Stimulated activated CD4-positive, alpha-beta T cell treated with anti-CD3 and anti-CD28 coated beads, Interleukin-15, amount 100 ng/mL, for 24 hours (primary cell): ENCODE measurements at places on chromosomes 1 and 21.

- no peak for DNase-seq
Measured at GRCh38 chr1:25794325-25794724, 5.7 kb upstream of the SELENON start.

DNA sequence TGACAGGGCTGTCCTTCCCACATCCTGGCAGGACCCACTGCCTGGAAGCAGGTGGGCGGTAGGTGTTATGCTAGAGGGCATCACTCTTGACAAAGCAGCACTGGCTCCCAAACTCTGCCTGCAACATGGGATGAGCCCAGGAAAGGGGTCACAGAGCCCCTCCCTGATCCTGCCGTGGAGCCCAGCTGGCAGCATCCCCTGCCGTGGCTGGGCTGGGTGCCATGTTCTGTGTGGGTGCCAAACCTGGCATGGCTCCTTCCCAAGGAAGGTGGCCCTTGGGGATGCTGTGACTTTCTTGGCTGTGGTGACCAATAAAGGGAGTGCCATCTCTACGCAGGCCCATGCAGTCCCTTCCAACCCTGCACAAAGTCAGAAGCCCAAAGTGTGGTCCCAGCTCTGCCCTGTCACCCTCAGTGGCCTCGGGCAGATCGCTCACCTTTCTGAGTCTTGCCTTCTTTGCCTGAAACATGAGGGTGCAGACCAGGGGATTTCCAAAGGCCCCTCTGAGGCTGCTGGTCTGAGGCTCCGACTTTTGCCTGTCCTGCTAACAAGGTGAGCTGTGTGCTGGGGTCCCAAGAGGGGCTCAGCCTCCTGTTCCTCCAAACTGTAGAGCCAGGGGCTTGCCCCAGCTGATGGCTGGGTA is 6.0 kb downstream of the CDK18 start:
- no peak for DNase-seq

DNA sequence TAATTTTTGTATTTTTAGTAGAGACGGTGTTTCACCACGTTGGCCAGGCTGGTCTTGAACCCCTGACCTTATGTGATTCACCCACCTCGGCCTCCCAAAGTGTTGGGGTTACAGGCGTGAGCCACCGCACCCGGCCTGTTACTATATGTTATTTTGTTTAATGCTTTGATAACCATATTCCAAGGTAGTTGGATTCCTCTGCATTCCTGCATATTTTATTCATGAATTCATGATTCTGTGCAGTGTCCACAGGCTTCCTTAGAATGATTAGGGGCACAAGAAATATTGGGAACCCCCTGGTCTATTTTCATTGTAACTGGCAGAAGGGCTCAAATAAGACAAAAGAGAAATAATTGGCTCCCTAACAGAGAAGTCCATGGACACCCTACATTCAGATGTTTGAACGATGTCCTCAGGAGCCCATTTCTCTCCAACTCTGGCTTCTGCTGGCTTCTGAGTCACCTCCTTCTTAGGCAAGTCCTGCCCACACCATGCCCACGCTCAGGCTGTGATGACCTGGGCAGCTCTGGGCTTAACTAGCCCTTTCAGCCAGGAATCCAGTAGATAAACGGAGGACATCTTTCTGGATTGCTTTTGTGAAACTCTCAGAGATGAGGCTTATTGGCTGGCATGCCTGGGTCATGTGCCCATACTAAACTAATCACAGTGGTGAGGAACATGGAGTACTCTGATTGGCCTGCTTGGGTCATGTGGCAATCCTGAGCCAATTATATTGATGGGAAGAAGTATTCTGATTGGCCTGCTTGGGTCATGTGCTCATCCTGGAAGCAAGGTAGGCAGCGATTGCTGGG is 32.6 kb downstream of the TNFRSF8 start:
- no peak for DNase-seq

GRCh38 chr1:103517380-103518047 is 8.0 kb upstream of the RNPC3 start:
- DNase-seq: no peak

DNA sequence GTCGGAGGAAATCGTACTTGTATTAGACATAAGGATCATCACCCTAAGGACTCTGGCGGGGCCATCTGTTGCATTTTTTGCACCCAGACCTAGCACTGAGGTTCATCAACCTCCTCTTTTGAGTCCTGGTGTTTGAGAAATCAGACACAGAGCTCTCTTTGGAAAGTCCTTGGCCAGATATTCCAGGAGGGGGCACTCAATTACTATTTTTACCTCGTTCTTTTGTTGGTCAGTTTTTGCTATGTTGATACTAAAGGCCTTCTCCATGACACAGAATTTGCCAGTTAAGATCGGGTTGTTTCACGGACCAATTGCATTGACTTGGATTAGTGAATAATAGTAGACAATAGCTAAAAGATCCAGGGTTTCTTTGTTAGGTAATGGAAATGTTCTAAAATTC is 711.2 kb downstream of the KCNT2 start:
- no peak for DNase-seq

- DNase-seq: no peak
Measured at GRCh38 chr1:205074513-205074912, 9.7 kb downstream of the TMEM81 start.

DNA sequence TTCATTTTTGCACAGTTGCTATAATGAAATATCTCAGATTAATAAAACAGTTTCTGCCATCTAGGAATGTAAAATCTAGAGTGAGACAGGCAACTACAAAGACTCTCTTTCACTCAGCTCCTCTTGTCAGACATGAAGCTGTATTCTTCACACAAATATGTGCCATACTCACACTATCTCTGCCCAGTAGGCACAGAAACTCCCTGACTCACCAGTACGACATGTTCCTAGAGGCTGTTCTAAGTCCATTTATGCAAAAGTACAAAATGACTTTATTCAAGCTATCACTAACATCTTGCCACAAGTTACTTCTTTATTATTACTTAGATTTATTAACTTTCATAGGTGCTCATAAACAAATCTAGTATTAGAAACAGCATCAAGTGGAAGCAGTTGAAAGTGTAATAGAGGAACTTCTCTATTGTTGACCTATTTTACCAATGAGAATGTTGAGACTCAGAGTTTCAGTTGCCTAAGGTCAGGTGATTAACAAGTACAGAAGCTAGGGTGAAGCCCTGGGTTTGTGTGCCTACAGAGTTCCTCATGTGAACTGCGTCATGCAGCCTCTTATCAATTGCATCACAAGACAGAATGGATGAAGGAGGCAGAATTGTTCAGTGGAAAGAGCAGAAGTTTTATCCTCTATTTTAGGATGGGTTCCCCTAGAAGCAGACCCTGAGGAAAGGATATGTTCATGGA is 98.9 kb downstream of the RGS2 start:
- no peak for DNase-seq

- DNase-seq: no peak
Measured at GRCh38 chr1:174958396-174958795, 41.4 kb upstream of the CACYBP start.
